ENCODE measurements at places on chromosomes 16 and 17.

- no peak for DNase-seq
These were observed 835.3 kb upstream of the EEF2KMT start for GRCh38 chr16:5932906-5933305.

GRCh38 chr17:44745301-44745700 lies 13.5 kb upstream of the ADAM11 start:
- DNase-seq = no peak

GRCh38 chr17:59804901-59805465 lies 87.8 kb downstream of the TUBD1 start:
- no peak for DNase-seq

DNA sequence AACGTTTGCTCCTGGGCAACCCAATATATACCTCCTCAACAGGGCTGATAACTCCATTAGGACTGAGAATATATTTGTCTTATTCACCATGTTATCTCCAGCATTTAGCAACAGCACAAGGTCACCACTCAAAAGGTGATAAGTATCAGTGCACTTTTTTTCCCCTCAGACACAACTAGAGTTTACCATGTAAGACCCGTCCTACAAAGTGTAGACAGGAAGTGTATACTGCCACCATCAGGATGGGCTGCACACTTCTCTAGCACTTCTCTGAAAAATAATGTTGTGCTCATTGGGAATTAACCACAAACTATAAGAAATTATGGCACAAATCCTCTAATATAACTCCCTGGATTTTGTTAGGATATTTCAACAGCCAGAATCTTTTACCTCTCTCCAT lies 5.7 kb upstream of the VAT1L start:
- DNase-seq = peak; percentile 23

DNA sequence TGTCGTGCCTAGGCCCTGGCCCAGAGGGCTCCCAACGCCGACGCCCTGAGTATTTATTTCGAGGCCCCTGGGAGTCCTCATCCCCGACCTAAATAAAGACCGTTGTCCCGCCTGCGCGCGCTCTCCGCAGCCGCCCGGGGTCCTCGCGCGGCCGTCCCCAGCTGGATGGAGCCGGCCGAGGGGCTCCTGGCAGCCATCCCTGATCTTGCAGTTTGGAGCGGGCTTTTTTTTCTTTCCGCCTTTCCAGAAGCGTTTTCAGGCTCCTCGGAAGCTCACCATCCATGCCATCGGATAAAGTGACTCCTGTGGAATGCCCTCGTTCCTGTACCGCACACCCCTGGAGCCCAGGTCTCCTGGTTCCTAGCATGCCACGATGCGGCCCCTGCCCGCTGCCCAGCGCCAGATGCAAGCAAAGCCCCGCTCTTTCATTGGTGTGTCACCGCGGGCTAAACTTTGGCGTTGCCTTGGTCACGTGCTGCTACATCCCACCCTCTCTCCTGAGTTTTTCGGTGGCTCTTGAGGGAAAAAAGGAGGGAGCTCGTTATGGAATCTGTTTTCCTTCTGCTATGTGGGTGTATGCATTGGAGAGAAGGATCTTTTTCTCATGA lies 716 bp downstream of the TMEM94 start:
- no peak for DNase-seq

- no peak for DNase-seq
These were observed 65.0 kb downstream of the CRISPLD2 start for GRCh38 chr16:84884596-84885341.

GRCh38 chr17:29349409-29349808 lies 40.8 kb upstream of the TAOK1 start:
- no peak for DNase-seq

GRCh38 chr16:15523092-15523541 lies 88.7 kb downstream of the BMERB1 start:
- DNase-seq = no peak

DNA sequence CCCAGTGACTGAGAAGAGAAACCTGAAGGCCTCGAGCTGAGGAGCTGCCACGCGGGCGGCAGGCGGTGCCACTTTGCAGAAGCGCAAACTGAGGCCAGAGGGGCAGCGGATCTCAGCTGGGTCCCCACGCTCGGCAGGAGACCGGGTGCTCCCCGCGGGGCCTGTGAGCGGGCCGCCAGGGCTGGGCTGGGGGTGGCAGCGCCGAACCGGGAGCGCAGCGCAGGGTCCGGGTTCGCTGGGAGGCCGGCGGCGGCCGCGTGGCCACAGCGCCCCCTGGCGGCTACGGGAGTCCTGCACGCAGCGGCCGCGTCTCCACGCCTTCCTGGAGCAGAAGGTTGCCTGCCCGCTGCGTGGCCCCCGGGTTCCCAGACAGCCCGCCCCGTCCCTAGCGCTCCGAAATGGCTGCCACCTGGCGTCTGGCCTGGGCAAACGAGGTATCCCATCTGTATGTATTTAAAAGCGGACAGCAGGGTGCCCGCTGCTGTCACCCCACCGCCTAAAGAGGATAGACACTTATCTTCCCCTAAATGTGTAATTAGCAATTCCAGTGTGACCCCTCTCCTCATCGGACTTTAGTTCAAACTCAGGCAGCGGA lies 96.1 kb upstream of the CDH5 start:
- DNase-seq = peak; percentile 89

DNA sequence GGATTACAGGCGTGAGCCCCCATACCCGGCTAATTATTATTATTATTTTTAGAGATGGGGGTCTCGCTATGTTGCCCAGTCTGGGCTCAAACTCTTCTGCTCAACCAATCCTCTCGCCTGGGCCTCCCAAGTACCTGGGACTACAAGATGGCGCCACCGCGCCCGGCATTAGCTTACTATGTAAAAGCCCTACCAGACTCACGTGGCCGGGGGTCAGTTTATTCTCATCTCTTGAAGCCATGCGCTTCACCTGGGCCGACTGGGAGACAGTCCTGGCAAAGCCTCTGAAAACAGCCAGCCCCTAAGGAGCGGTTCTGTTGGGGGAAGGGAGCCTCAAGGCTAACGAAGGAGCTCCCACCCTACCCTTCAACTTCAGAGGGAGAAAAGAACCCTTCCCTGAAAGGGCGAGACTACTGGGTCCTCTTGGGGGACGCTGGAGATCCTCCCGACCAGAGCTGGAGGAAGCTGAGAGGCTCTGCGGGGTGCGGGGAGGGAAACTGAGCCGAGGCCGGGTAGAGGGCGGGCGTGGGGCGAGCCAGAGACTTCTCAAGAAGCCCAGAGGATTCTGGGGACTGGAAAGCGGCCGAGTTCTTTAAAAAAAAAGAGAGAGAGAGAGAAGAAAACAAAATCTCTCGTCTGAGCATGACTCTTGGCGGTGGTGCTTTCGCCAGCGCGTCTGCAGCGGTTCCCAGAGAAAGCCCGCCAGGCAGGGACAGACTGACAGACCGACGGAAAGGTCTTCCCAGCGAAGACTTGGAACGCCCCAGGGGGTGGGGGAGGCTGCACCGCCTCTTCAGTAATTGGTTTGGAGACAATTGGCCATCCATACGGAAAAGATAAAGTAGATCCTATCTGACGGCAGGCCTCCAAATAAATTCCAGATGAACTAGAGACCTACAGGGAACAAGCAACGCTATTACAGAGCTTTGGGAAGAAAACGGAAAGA lies 5.6 kb upstream of the TUBG2 start:
- DNase-seq = no peak

DNA sequence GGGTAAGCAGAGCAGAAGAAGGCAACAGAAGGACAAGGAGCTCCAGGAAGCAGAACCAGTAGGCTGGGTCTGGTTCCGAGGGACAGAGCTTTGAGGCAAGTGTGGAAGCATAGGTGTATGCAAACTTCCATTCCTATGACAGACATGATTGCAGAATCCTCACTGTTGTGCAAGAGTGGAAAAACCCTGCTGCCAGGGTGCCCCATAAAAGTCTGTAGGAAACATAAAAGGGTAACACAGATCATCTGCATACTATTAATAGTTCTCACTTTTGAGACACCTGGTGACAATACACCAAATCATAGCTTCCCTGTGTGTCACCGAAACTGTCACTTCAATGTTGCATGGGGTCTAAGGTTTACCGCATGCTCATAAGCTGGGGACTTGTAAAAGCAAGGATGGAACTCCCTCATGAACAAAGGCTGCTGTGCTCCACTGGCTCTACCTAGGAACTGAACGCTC lies 39.7 kb downstream of the ARHGAP17 start:
- peak; percentile 64 for DNase-seq

DNA sequence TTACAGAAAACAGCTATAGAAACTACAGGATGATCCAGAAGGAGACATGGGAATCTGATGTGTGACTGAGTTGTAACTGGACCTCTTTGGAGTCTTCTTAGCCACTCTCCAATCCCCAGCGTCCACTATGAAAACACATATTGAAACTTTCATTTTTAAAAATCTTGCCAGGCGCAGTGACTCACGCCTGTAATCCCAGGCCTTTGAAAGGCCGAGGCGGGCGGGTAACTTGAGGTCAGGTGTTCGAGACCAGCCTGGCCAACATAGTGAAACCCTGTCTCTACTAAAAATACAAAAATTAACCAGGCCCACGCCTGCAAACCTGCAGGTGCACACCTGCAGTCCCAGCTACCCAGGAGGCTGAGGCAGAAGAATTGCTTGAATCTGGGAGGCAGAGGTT lies 53.3 kb downstream of the HIC1 start:
- no peak for DNase-seq

- no peak for DNase-seq
These were observed 175.9 kb upstream of the SALL1 start for GRCh38 chr16:51327001-51327400.

DNA sequence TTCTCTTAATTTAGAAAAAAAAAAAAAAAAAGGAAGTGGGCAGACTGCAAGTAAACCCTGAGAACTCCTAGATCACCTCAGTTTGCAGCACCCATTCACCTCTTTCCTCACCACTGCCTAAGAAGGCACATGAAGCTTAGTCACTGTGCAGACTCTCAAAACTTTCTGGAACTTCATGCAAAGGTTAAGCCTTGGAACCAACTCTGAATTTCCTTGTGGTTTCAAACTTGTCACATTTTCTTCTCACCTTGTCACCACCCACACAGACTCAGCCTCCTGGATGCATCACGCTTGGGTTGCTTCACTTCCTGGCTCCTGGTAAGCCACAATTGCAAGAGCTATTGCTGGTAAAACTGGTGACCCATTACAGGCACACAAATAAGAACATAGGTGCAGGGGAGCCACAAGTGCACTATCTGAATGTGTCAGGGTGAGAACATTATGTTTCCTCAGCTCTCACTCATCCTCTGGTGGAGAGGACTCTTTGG lies 15.0 kb upstream of the CPD start:
- DNase-seq = peak; percentile 62

DNA sequence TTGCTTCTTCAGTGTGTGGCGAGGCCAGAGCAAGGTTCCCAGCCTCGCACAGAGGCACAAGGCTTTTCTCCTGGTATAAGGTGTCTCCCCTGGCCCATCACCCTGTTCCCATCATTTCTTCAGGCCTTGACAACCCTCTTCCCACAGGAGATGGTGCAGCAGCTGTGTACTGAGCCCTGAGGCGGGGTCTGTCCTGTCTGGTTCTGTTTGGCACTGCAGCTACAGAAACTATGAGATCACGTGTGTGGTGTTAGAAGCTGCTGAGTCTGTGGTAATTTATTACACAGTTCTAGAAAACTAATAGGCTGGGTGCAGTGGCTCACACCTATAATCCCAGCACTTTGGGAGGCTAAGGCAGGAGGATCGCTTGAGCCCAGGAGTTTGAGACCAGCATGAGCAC lies 7.2 kb downstream of the PLA2G15 start:
- DNase-seq = no peak

- no peak for DNase-seq
These were observed at the start of gene SMIM36 for GRCh38 chr17:55510986-55511721. Gene SMIM36 (minus strand): TSS chr17:55511452.

- DNase-seq = no peak
These were observed 20.9 kb downstream of the ITGB3 start for GRCh38 chr17:47274319-47275069.

DNA sequence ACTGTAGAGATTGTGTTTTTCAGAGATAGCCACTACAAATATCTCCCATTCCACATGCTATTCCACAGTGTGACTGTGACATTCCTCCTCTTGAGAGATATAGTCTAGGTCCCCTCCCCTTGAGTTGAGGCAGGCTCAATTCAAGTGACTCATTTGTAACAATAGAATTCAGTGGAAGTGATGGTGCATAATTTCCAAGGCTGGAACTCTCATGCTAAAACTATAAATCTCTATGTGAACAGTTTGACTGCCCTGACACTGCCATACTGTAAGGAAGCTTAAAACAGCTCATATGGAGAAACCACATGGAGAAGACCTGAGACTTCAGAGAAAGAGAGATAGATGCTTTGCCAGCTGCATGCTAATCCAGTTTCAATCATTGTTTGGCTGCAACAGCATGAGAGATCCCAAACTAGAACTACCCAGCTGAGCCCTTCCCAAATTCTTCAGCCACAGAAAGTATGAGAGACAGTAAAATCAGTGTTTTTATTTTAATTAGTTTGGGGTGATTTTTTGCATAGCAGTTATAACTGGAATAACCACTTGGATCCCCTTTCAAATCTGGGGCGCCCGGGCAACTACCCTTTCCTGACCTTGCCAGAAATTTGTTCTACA lies 19.5 kb upstream of the CSNK2A2 start:
- no peak for DNase-seq

- DNase-seq = no peak
These were observed 8.8 kb downstream of the CEP131 start for GRCh38 chr17:81213978-81214377.

DNA sequence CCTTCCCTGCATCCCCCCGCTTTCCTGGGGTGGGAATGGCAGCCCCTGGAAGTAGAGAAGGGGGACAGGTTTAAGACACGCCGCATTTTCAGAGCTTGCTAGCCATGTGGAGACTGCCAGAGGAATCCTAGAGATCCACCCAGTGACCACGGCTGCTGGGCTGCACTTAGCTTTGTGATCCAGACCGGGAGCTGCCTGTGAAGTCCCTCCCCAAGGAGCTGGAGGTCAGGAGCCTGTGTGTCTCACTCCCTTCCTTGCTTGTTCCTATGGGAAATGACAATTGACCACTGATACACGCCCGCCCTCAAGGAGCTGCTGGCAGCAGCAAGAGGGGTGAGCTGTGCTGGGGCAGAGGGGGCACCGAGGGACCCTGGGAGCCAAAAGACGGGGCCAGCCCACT lies 73.7 kb downstream of the SREBF1 start:
- no peak for DNase-seq

DNA sequence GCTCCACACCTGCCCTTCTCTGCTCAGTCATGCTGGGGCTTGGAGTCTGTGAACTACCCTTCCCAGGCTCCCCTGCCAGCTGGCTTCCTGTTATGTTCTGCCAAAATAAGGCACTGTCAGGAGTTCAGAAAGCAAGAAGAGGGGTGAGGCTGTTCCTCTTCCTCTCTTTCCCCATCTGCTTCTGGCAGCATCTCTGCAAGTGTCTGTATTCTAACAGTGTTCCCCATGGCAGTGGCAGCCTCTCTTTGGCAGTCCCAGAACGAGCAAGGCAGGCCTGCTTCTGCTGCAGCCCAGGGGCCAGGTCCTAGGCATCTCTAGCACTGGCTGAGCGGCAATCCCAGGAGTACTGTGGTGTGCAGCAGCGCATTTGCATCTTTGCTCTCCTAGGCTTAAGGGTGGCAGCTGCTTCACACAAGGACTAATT lies 219.1 kb downstream of the STX8 start:
- DNase-seq = no peak

Measured in GM13976 (cell line).